ENCODE measurements at places on chromosomes 12 and 14.

DNA sequence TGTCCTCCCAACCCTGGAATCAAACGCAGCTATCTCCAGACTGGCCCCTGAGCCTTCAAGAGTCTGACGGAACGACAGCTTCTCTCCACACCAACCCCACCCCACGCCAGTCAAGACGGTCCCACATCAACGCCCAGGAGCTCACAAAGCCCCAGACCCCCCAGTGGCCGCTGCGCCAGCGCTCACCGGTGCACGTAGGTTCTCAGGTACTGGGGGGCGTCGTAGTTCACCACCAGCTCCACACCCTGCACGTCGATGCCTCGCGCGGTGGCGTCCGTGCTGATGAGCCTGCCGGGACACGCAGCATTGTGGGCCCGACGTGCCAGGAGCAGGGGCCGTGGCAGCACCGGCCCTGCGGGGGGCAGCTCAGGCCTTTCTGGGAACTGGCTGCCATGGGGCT lies 4.2 kb downstream of the DDX51 start:
- DNase-seq, result no peak

GRCh38 chr12:52680363-52680762 lies at the start of gene KRT1:
KRT1 (minus strand) TSS chr12:52680407; CDS start chr12:52680348, 59 bp downstream.
- DNase-seq, result no peak

- DNase-seq, result no peak
Observed at GRCh38 chr14:24177041-24177825, 5.4 kb downstream of the REC8 start.

DNA sequence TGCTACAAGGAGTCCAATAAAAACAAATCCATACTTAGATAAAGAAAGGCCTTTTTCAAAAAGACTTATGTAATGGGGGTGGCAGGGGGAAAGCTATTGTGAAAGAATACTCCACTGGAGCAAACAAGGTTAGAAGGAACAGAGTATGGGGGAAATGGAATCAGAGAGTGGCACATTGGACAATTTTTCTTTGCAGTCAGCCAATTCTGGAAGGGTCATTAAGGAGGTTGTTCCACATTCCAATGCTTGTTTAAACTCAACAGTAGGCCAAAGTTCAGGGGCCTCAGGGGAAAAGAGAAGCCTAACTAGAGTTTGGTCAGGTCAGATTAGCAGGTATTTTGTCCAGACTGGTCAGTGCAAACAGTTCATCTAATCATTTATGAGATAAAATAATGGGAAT lies 105.2 kb upstream of the RESF1 start:
- no peak for DNase-seq

DNA sequence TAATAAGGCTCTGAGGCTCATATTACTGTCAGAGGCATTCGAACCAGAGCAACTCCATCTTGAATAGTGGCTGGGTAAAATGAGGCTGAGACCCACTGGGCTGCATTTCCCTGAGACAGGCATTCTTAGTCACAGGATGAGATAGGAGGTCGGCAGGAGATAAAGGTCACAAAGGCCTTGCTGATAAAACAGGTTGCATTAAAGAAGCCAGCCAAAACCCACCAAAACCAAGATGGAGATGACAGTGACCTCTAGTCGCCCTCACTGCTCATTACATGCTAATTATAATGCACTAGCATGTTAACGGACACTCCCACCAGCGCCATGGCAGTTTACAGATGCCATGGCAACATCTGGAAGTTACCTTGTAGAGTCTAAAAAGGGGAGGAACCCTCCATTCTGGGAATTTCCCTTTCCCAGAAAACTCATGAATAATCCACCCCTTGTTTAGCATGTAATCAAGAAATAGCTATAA lies 18.1 kb upstream of the PRICKLE1 start:
- DNase-seq, result no peak

DNA sequence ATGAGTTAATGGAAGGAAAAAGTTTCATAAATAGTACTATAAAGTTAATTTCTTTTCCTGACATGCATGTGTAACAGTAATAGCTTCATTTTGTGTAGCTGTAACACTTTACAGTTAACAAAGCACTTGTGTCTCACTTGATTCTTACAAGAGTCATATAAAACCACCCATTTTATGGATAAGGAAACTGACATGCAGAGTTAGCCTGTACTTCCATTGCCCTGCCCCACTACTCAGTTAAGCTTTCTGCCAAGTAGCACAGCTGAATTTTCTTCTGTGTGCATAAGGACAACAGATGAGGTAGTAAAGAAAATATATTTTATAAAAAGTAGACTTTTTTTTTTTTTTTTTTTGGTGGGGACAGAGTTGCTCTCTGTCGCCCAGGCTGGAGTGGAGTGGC lies 32.2 kb downstream of the ANO6 start:
- no peak for DNase-seq

DNA sequence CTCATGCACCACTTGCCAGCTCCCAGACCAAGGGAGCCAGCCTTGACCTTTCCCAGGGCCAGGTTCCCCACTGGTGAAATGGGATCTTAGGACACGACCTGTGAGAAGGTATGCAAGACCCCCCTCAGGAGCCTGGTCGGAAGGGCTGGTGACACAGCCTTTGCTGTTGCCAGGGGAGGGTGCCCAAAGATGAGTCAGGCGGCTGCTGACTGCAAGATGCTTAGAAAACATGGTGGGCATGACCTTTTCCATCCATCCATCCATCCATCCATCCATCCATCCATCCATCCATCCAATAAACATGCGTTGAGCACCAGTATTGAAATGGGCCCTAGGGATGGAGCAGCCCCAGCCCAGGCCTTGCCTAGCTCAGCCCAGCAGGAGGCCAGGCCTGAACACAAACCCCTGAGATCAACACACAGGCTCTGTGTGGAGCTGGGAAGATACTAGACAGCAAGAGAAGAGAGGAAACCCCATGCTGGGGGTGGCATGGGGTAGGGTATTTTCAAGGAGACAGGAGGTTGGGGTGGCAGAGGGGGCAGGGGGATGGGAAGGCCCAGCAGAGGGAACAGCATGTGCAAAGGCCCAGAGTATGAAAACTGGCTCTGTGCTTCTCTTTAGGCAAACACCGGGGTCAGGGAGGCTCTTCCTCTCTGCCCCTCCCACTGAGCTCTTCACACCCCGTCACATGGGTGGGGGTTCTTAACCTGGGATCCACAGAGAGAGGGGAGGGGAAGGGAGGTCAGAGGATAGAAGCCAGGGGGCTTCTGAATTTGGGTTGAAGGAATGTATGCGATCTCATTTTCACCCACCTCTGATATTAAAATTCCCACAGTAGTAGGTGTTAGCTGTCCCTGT lies 26.2 kb upstream of the YY1 start:
- DNase-seq, result no peak

- DNase-seq, result no peak
Observed at GRCh38 chr14:88841741-88842140, 17.3 kb downstream of the TTC8 start.

DNA sequence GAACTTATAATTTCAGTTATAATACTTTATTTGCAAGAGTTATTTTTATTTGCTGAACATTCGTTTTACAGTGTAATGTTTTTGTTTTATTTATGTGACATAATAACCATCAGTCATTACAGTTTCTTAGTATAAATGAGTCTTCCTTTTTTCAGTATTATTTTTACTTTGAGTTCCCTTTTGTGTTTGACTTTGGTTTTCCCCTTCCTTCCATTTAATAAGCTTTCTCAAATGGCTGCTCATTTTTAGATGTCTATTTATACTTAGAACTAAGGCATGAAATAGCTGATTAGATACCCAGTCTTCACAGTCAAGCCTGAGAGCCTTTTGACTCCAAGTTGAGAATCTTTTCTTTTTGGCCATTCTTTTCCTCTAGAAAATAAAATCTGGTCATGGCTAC lies 404.5 kb downstream of the LRFN5 start:
- DNase-seq, result no peak

GRCh38 chr12:124371366-124371765 lies 76.5 kb downstream of the RFLNA start:
- no peak for DNase-seq

DNA sequence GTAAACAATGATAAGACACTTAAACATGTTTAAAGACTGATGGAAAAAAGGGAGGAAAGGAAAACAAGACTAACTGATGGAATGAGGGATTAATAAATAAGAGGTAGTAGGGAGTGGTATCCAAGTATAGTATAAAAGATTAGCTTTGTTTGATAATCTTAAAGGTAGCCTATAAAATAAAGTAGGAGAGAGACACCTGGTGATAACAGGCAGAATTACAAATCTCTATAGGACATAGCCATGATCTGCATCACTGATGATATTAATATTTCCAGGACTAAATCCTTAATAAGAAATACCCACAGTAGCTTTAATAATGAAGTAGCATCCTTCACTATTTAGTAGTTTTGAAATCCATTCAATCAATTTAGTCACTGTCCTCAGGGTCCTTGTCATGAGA lies 30.4 kb downstream of the DLGAP5 start:
- no peak for DNase-seq

- no peak for DNase-seq
Observed at GRCh38 chr12:16756833-16757555, 151.0 kb upstream of the LMO3 start.

DNA sequence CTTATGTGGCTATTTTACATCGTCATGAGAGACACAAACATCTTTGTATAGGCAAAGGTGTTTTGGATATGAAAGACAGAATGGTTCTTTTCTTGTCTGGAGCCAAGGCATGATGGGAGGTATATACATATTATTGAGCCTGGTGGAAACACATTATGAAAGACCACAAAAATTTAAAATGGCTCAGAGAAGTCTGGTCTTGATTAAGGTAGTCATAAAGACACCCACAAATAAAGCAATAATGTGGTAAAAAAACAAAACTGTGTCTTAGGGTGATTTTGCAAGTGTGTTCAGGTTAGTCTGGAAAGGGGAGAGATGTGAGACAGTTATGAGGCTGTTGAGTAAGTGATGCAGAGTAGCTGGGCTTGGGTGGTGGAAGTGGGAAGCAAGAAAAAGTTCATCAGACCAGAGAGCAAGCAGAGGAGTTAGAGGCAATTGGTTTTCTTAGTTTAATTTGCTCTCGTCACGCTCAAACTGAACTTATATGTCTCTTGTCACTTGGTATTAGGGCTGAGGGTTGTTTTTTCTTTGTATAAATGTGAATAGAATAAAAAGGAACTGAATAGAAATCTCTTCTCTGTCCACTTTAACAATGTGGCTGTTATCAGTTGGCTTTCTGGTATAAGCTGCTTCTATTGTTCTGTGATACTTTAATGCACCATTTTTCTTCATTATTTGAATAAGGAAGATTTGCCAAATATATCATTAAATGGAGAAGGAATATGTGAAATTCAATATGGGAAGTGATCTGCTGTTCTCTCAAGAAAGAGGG lies 115.0 kb downstream of the AKAP6 start:
- no peak for DNase-seq

- DNase-seq, result no peak
Observed at GRCh38 chr12:107525719-107526554, 159.7 kb upstream of the PWP1 start.

DNA sequence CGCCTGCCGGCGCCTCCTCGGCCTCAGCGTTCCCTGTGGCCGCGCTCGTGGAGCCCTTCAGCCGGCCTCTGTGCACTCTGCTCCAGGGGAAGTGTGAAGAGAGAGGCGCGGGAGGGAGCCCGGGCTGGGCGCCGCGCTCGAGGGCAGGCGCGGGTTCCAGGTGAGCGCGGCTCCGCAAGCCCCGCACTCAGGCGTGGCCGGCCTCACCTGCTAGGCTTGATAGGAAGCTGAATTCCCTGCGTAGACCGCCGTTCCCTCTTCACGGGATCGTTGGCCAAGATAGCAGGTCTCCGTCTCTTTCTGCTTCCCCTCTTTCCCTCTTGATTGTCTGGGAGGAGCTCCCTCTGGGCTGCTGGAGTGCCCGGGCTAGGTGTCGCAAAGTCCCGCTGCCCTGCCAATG lies 89.7 kb downstream of the ASCL4 start:
- no peak for DNase-seq

GRCh38 chr12:120662879-120663278 lies 22.5 kb downstream of the CABP1 start:
- DNase-seq, result no peak

DNA sequence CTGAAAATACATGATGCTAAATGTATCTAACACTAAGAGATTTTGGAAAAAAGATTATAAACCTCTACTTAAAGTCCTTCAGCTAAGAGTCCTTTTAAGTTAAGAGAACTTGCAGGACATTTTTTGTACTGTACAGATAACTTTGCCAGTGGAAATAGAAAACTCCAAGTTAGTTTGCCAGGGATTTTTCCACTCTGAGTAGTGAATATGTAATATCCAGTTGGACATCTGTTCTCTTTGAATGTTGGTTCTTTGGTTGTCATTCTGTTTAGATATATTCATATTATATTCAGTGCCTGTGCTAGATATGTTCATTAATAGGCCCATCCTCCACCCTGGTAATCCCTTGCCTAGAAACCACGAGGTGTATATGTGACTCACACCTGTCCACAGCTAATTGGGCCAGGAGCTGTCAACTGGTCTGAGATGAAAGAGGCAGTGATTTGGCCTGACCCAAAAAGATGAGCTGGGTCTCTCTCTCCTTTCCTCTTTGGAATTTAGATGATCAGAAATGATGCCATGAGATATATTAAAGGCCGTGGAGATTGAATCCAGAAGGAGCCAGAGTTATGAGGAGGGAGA lies 261.0 kb upstream of the LRIG3 start:
- no peak for DNase-seq

GRCh38 chr12:117052386-117053049 lies 46.7 kb downstream of the TESC start:
- no peak for DNase-seq

DNA sequence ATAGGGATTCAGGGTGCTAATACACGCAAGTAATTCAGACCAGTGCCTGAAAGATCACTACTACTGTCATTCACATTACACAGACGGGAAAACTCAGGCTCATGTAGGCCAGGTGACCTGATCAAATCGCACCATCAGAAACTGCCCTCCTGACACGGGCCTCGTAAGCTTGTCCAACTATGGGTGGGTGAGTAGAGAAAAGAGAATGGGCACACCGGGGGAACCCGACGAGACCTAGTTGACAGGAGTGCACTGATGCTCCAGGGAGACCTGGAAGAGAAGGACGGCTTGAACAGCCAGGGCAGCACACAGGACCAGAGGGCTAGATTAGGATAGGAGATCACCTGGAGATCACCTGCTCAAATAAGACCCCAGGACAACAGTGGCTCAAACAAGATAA lies 166.9 kb upstream of the DIO3 start:
- no peak for DNase-seq

- peak; percentile 7 for DNase-seq
Observed at GRCh38 chr14:77616133-77616453, 344 bp downstream of the SPTLC2 start.

DNA sequence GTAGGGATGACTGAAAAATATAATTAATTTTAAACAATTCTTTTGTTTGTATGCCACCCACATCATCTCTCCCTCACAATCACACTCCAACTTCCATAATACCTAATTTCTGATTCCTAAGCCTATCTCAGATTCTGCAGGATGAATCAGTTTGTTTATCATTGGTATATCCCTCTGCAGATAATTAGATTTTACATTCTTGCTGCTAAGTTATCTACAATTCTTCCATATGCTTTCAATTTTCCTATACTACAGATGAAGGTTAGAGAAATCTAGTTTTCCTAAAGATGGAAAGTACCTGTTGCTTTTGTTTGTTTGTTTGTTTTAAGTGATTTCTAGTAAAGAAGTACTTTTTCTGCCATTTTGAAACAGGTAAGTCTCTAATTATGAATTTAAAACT lies 105.3 kb downstream of the ANKS1B start:
- no peak for DNase-seq
